ENCODE measurements at places on chromosomes 4 and X.

- no peak for DNase-seq
Observed at GRCh38 chr4:1991596-1992434, 17.0 kb downstream of the NELFA start.

DNA sequence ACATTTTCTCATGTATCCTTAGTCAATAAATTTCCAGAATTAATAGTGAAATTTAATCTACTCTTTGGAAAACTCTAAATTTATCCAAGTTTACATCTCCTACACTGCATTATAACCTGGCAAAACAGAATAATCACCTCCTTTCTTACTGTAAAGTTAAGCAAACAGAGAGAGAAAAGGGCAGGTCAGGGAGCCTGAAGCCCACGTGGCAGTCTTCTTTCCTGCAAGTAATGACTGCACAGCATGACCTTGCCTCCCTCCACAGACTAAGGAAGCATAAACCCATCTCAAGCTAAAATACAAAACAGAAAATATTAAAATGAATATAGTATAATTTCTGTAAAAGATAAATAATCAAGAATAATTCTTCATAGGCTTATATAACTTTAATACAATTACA, 1153.0 kb downstream of the C4orf33 start:
- no peak for DNase-seq

- peak; percentile 69 for DNase-seq
Observed at GRCh38 chr4:1723131-1723801, 1.9 kb downstream of the TACC3 start.

DNA sequence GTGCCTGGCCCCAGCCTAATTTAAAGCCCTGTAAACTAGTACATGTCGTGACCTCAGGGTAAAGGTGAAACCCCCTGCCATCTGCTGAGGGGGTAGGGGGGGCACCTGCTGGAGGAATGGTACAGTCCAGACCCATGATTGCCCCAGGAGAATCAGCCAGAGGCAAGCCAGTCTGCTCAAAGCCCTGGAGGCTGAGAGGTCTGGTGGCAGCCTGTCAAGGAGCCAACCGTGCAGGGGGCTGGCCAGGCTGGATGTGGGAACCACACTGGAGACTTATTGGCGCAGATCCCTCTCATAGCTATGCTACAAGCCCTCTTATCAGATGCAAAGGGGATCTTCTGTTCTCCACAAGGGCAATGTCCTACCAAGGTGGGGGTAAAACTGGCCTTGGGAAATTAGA, 31.4 kb upstream of the PJA1 start:
- no peak for DNase-seq

- DNase-seq: no peak
Observed at GRCh38 chr4:100130491-100130890, 59.8 kb downstream of the DDIT4L start.

- no peak for DNase-seq
Observed at GRCh38 chr4:101264512-101264911, 82.8 kb downstream of the PPP3CA start.

DNA sequence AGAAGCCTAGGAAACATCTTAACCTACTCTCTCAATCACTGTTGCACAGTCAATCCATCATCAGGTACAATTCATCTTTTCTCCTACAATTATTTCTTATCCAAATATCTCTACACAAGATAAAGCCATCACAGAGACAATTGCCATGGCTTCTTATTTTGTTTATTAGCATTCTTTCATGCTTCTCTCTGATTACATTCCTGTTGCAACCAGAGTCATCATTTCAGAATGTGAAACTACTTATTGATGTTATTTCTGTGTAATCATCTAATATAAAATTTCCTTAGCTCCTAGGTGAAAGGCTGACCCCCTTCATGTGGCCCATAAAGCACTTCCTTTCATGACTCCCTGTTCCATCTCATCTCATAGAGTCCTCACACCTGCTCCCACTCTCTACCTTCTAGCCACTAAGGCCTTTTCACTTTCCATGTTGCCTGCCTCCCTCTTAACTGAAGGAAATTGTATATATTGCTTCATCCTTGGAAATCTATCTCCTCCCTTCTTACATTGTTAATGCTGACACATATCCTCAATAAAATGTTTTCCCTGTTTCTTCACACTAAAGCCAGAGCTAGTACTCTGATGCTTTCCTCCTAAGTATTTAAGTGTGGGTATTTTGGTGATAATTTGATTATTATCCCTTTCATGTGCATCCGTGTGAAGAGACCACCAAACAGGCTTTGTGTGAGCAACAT, 829.9 kb downstream of the FAT4 start:
- DNase-seq: no peak

DNA sequence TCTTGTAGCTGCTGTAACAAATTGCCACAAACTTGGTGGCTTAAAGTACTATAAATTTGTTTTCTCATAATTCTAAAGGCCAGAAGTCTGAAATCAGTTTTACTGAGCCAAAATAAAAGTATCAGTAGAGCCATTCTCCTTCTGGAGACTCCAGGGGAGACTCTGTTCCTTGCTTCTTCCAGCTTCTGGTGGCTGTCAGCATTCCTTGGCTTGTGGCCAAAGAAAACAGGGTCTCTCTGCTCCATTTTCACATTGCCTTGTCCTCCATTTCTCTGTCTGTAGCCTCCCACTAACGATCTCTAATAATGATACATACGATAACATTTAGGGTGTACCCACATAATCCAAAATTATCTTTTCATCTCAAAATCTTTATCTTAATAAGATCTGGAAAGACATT, 200.4 kb downstream of the MAB21L2 start:
- no peak for DNase-seq

GRCh38 chr4:38818441-38818976, 13.9 kb upstream of the TLR1 start:
- DNase-seq: no peak

DNA sequence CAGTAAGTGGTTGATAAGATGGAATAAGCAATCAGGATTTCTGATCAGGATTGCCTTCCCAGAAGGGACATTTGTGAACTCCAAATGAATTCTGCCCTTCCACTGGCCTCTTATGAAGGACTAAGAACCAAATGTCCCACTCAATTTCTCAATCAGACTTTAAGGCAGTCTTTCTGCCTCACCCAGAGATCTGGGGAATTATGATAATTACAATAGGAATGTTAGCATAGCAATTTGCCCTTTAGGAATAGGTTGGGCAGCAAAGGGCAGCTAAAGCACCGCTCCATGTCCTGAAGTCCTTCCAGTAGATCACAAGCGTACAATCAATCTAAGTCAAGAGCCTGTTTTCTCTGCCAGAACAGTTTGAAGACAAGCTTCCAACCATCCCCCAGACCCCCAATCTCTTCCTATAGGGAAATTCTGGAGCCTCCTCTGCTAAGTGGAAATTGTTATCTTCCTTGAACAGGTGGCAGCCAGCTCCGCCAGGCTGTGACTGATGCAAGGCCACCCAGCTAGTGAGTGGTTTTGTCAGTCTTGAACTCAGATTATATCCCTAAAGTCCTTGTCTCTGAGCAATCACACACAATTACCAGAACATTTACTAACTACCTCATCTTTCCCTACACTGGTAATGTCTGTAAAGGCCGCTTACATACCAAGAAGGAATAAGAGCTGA, 18.6 kb downstream of the NKX3-2 start:
- DNase-seq: no peak

GRCh38 chr4:13483136-13483767, 888 bp downstream of the RAB28 start:
- DNase-seq: no peak

DNA sequence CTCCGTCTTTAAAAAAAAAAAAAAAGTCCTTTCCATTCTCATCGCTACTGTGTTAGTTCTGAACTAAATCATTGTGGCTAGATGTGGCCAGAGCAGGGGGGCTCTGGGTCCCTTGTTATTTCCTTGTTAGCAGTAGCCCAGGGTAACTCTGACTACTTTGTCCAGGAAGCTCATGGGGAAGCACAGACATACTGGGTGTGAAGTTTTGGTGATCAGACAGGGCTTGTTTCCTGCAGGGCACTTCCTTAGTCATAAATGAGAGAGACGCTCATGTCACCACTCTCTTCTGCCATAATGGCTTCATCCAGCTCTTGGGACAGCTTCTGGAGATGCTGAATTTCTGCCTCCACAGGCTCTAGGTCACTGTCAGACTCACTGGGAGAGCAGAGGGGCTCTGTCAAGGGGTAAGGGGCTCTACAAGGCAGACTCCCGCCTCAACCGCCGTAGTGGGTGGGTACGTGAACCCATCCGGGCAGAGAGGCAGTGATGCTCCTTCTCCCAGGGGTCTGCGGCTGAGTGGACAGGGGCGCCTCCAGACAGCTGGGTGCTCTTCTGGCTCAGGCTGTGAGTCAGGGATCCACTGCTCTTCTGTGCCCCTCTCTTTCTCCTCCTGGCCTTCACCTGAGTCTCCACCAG, 12.9 kb downstream of the STIM2 start:
- DNase-seq: peak; percentile 89
